Uterus (tissue), 4 donors: ENCODE measurements at places on chromosomes 1 and 21.

GRCh38 chr21:42989816-42990650 is 15.7 kb downstream of the PKNOX1 start:
- no peak for DNase-seq

GRCh38 chr1:39926820-39927219 is 25.1 kb upstream of the MYCL start:
- DNase-seq, result no peak

- no peak for DNase-seq
Measured at GRCh38 chr1:172928412-172928811, 122.3 kb downstream of the TNFSF18 start.

DNA sequence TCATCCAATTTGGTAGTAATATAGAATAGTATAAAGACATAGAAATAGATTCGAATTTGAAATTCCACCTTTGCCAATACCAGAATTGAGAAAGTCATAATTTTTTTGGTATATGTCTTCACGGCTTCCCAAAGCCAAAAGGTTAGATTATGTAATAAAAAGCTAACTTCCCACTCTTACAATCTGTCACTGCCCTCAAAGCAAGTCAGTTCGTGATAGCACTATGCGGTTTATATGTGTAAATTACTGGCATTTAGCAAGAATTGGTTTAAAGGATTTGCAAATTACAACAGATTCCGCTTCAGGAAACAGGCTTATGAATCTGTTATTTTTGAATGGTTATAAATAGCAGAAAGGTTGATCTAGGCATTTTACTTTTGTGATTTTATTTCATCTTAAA is 679.4 kb upstream of the ADGRL2 start:
- DNase-seq, result no peak

DNA sequence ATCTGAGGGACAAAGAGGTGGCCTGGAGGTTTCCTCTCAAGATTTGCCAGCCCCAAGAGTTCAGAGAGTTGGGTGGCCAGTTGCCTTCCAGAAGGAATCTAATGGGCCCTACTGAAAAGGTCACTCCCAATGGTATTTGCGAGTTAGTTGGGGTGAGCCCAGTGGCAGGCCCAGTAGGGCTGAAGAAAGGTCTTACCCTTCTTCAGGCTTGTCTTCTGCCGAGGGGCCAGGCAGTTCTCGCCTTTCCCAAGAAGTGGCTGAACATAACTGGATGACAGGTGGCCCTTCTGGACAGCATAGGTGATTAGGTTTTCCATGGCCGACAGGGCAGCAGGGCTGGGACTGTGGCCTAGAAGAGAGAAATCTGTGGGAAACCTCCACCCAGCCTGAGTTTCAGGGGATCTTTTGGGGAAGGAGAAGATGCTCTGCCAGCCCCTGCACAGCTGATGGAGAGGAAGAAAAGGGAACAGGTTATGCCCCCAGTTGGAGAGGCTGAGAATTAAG is 7.2 kb downstream of the PGLYRP4 start:
- no peak for DNase-seq

DNA sequence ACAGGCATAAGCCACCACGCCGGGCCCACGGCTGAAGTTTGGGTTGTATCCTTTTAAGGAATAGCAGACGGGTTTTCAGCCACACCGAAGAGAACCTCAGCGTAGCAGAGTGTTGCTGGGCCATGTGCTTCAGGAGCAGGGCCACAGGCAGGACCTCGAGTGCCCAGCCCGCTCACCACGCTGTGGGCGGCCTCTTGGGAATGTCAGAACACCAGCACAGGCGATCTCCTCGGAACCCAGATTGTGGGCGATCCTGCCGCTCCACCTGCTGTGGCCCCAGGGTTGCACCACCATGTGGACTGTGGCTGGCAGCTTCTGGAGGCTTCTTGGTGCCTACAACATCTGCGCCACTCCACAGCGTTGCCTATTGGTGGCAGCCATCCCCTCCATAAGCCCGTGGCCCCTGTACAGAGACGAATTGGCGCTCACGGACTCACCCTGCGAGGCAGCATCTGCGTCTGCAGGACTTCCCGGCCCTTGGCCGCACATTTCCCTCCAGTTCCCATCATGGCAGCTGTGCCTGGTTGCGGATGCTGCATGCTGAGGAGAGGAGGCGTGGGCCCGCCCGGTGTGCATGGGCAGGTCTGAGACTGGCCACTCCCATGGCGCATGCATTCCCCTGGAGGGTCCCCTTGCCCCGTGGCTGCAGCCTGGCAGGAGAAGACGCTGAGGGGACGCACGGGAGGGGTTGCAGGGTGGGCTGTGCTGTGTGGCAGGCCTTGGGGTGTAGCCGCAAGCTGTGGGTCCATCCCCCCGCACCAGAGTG is 69.3 kb downstream of the SKI start:
- no peak for DNase-seq

GRCh38 chr1:13604721-13605120 is 21.1 kb downstream of the PDPN start:
- no peak for DNase-seq
